ENCODE measurements at places on chromosomes 13 and 19.
A peak's percentile ranks its signal among the peaks of the same experiment; 100 is the strongest.

- peak; percentile 48 for DNase-seq
Measured at GRCh38 chr13:49240017-49240416, 7.7 kb upstream of the CDADC1 start.

DNA sequence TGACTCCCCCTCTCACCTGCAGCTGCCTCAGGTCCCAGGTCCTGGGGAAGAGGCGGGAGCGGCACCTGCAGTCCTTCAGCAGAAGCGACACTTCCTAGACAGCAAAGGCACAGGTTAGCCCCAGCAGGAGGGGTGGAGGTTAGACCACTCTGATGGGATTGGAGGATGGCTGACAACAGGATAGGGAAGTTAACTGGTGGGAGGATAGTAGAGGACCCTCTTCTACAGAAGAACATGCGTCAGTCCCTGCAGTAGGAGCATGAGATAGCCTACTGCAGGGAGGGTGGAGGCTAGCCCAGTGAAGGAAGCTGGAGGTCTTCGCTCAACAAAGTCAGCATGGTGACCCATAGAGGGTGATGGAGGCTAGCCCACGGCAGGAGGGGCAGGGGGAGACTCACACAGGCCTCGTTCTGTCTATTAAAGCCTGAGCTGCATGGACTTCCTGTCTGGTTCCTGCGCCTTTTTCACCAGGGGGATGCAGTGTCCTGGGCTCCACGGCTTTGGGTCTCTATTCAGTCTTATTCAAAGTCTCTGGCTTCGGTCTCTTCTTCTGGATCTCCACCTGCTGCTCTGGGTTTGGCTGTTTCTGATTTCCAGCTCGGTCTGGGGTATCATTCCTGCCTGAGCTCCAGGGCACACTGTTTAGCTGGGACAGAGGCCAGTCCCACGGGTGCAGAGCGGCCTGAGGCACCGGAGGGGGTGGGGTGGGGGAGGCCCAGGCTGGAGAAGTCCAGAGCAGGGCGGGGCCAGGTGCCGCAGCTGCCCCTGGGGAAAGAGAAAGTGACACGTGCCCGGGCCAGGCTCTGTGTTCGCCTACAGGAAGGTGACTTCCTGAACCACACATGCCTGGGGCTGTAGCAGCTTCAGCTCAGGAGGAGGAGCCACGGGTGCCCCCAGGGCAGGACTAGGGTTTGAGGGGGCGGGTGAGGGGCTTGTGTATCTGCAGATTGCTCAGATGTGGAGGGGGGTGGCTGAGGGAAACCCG lies 7.3 kb downstream of the IFNL3 start:
- peak; percentile 20 for DNase-seq

GRCh38 chr13:96783511-96783910 lies 210.8 kb downstream of the OXGR1 start:
- DNase-seq: no peak

DNA sequence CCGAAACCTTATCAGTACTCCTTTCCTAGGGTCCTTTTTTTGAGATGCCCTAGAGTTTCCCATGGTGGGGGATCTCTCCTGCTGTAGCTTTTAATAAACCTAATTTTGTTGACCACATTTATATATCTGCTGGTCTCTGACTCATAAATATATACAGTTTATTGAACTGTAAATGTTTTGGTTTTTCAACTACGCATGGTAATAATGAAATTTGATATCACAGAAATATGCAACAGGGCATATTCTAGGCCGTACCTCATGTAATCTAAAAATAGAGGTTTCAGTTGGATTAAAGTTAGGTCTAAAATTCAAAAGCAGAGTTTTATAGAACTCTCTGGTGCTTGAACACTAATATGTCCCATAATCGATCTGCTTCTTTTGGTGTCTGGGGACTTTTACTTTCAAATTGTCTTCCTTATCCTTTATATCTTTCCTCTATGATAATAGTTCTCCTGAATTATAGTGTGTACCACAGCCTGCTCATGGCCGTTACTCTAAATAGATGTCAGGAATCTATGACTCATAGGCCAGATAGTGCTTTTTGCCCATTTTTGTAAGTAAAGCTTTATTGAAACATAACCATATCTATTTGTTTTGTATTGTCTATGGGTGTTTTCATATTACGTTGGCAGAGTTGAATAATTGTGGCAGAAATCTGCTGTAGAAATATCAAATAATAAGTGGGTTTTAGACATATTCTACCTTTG lies 324.8 kb upstream of the PCDH9 start:
- DNase-seq: no peak

GRCh38 chr19:29560313-29561075 lies 34.7 kb downstream of the VSTM2B start:
- DNase-seq: no peak

DNA sequence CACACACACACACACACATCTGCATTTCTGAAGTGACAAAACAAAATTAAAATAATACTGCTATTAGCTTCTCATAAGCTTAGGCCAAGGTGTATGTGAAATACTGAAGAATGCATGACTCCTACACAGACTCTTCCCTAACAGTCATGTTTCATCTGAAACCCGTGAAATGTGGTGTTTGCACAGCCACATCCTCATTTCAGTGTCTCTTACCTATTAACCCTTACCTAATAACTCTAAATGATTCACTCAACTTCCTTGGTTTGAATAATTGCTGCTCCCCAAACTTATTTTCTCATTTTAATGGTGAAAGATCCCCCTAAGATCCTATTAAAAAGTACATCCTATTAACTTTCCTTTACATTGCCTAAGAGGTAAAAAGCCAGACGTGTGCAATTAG lies 117.6 kb downstream of the MIPEP start:
- DNase-seq: no peak

DNA sequence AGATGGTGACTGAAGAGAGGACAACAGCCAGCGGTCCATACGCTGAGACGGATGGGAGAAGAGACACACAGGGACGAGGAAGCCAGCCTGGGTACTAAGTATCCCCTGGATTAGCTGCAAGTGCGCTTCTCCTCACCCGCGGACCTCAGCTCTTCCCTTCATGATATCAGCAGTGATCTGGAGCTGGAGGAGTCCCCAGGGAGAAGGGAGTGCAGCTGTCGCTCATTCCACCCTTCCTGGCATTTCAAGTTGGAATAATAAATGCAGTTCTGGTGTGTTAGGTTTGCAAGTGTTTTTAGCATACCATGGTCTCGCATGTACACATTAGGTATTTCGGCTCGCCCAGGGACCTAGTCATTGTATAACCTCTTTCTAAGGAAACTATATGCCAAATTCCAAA lies 88.5 kb upstream of the C1QTNF9B start:
- no peak for DNase-seq

DNA sequence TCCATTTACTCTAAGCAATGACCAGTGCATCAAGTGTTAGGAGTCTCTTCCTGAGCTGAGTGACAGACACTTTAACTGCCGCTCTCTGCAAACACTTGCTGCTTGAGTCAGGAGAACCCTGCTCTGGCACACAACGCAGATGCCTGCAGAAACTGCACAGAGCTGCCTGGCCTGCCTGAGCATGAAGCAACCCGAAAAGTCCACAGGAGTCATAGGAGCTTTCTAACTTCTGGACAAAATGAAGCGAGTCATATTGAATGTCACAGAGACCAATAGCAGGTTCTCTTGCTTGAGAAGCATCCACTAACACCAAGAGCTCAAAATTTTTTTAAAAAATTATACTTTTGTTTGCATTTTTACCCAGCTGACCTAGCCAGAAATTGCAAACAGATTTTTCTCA lies 232.4 kb downstream of the LHFPL6 start:
- no peak for DNase-seq

GRCh38 chr19:6668691-6669090 lies 1.3 kb downstream of the TNFSF14 start:
- DNase-seq: no peak

- no peak for DNase-seq
Measured at GRCh38 chr13:27334774-27335435, 64.3 kb downstream of the RASL11A start.

- DNase-seq: no peak
Measured at GRCh38 chr13:34308725-34309124, 490.8 kb downstream of the RFC3 start.

DNA sequence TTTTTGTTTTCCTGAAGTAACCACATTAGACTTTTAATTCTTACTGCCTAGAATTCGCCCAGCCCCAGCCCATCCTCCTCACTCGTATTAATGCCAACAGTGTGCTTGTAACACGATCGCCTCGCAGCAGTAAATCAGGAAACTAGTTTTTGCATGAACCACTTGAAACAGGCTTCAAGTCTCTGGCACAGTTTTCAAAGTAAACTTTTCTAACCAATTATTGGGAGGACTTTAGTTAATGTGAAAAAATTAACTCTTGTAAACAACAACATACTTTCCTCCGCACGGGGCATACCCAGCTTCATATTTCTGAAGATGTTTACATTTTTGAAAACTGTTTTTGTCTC lies 39.2 kb downstream of the TNFRSF19 start:
- no peak for DNase-seq

DNA sequence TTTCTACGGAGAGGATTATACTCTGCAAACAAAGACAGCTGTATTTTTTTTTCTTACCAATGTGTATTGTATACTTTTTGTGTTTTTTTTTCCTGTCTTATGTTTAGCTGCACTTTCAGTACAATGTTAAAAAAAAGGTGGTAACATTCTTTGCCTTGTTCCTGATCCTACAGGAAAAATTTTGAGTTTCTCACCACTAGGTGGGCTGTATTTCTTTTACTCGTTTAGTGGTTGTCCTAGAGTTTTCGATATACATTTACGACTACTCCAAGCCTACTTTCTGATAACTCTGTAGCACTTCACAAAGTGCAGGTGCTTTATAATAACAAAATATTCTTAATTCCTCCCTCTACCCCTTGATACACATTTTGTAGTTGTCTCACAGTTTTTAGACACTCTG lies 652.2 kb downstream of the UQCRFS1 start:
- no peak for DNase-seq

DNA sequence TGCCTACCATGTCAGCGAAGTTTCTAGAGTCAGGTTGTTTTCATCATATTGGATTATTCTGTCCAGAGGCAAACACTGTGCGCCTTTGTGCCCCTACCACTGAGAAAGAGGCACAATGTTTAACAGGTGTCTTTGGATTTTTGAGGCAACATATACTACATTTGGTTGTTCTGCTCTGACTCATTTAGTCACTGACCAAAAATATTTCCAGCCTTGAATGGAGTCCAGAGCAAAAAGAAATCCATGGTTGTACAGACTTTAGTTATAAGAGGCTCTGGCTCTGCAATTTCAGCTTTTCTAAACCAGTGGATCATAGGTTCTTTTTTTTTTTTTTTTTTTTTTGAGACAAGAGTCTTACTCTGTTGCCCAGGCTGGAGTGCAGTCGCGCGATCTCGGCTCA lies 35.7 kb downstream of the LACC1 start:
- DNase-seq: no peak

- DNase-seq: no peak
Measured at GRCh38 chr19:39444598-39445195, 685 bp upstream of the SUPT5H start.

GRCh38 chr19:11267316-11268085 lies 5.2 kb upstream of the DOCK6 start:
- DNase-seq: no peak

GRCh38 chr13:20782116-20782708 lies 8.5 kb upstream of the EEF1AKMT1 start:
- no peak for DNase-seq

- peak; percentile 61 for DNase-seq
Measured at GRCh38 chr19:44712864-44713515, 14.0 kb downstream of the CEACAM16 start.

GRCh38 chr13:50319635-50320255 lies 304.5 kb downstream of the KCNRG start:
- DNase-seq: peak; percentile 20

DNA sequence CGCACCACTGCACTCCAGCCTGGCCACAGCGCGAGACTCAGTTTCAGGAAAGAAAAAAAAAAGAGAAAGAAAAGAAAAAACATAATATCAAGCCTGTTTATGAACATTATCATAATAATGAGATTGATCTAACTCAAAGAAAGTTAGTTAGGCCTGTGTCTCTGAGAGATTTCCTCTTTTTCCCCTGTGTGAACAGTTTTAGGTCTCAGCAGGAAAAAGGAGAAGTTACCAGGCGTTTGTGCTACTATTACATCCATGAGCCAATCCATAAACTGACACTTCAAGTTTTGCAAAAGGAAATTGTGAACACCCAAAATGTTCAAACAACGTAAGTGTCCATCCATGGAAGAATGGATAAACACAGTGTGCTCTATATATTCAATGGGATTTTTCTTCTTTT lies 3.8 kb downstream of the TARM1 start:
- DNase-seq: peak; percentile 74

- peak; percentile 55 for DNase-seq
Measured at GRCh38 chr13:24619282-24619681, 60.9 kb upstream of the ATP12A start.

GRCh38 chr13:50844084-50844875 lies 788 bp upstream of the DLEU7 start:
- no peak for DNase-seq

GRCh38 chr19:29876414-29876813 lies 64.6 kb downstream of the CCNE1 start:
- no peak for DNase-seq

Data from HL-60 (cell line).